Stimulated activated naive CD4-positive, alpha-beta T cell (primary cell): ENCODE measurements at places on chromosomes 4 and X.

DNA sequence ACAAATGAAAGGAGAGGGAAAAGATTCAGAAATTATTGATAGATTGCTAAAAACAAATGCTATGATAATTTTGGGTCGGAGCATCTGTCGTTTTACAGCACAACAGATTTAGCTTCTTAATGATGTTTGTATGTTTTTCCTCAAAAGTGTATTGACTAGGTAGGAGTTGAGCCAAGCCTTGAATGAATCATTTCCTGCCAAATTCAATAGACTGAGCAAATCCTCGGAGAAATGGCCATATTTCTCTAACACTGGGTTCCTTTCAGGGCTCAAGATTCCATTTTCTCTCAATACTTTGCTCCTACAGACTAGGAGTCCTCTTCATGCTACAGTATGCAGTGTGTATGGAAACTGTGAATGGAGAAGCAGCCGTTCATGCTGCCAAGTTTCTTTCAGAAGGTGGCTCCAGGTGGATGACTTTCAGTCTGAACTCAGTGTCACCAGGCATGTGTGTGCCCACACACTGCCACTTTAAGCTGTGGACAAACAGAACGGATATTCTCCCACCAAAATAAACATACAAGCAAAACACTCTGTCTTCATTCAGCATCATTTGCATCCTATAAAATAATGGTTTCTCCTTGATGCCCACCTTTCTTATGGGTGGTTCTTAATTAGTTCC is 146.0 kb downstream of the TBL1X start:
- no peak for DNase-seq

- DNase-seq: no peak
These were observed at the start of gene ARMCX2 for GRCh38 chrX:101659601-101660063. ARMCX2 (minus strand) TSS chrX:101659850; CDS start chrX:101657588, 2,262 bp downstream.

- no peak for DNase-seq
These were observed 248.5 kb downstream of the TENM3 start for GRCh38 chr4:182491719-182492118.

DNA sequence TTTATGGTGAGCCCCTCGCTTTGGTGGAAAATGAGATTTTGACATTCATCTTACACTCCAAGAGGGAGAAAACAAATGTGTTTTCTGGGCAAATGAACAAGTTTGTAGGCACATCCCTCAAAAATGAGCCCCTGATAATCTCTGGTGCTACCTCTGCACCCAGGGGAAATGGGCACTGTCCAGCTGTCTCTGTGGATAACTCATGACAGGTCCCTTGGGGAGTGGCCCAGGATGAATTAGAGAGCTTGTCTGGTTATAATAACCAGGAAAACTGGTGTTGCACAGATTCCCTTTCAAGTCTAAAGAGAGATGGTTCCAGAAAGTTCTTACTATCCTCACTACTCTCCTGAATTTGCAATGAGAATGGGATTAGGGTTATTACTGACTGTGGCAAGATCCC is 7.5 kb downstream of the RASL11B start:
- no peak for DNase-seq

- DNase-seq: no peak
These were observed 160.9 kb downstream of the RTL9 start for GRCh38 chrX:110519501-110519900.

- DNase-seq: no peak
These were observed 3.3 kb downstream of the NUDT9 start for GRCh38 chr4:87425711-87426110.

DNA sequence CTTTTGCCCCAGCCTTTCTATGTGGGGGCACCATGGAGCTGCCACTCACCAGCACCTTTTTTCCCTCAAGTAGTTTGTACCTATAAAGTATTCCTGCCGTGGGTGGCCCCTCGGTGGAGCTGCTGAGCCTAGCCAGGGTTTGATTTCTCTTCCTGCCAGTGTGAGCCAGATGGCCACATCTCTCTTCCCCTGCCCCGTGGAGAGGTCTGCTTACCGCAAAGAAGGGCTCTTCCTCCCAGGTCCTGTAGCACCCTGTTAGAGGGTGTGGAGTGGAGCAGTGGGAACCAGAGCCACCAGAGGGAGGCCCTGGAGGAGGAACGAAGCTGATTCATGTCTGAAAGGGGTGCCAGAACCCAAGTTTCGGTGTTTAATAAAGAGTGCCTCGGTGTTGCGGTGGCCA is 95.4 kb downstream of the PTTG2 start:
- no peak for DNase-seq

GRCh38 chrX:46653482-46653881 is 79.9 kb downstream of the CHST7 start:
- DNase-seq: no peak

GRCh38 chrX:29496636-29497180 is 718.7 kb upstream of the MAGEB2 start:
- no peak for DNase-seq

DNA sequence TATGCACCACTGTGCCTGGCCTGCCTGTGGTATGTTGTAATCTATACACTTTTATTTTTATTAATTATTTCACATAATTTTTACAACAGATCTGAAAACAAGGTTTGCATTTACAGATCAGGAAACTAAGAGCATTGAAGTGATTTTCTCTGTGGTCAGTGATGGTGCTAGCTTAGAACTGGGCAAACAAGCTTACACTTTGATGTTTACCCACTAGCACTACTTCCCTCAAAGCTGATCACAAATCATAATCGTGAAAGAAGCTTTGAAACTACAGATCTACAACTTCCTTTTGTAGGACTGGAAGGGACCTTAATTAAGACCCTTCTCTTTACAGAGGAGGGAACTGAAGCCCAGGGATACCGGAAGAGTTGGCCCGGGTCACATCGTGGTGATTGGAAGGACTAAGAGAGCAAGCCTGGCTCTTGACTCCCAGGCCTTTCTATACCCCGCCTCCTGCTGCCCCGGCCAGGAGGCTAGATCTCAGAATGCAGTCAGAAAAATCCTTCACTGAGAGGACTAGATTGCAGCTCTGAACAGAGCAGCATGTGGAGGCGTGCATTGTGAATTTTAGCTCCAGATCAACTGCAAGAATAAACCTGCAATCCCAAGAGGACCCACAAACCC is 93.7 kb upstream of the ZNF827 start:
- no peak for DNase-seq

DNA sequence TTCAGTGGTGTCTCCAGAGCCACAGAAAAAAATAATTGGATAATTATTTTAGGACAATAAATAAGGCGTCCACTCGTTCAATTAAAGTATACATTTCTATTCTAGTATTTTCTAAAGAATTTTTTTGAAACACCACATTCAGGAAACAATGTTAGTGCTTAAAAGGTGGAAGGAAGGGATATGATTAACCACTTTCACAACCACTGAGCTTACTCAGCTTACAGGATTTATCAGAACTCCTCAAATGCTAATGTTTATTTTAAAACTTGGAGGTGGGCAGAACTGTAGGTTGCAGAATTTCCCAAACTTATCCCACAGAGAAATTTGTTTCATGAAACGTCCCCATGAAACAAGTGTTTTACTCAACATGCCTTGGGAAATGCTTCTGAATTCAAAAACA is 54.3 kb upstream of the MAGEB2 start:
- no peak for DNase-seq

GRCh38 chrX:25300994-25301393 is 285.2 kb upstream of the ARX start:
- DNase-seq: no peak

DNA sequence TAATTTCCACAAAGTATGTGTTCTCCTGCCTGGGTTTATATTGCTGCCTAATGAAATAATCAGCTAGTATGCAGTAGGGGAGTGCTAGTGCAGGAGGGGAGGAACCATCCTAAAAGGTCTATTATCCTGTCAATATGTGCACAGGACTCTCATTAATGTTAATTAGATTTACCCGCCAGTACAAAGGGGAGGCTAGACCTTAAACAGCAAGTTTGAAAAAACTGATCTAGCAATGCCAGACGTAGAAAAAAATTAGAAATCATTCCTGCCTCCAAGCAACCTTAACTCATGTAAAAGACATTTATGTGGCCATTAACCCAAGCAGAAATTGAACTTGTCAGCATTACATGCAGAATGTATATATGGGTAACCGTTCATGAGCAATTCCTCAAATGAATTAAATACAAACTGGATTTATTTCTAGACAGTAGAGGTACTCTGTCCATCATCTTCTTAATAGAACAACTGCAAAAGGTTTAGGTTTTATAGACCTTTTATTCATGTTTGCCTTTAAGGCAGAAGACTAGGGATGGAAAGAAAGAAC is 294.3 kb upstream of the TENM3 start:
- no peak for DNase-seq

DNA sequence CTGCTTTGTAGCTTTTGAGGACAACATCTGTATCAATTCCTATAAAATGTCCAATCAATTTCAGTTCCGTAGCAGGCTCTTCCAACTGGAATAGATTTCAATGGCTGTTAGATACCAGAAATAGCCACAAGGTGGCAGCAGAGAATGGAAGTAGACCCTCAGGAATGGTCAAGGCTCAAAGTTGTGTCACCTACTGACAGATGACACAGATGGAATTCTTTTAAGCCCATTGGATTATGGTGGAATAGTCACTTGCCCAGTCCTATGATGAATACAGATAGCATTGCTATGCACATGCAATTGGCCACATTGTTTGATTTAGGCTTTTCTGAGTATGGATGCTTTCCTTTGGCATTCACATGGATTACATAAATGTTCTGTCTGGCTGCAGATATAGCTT is 130.4 kb upstream of the RADX start:
- peak; percentile 1 for DNase-seq

DNA sequence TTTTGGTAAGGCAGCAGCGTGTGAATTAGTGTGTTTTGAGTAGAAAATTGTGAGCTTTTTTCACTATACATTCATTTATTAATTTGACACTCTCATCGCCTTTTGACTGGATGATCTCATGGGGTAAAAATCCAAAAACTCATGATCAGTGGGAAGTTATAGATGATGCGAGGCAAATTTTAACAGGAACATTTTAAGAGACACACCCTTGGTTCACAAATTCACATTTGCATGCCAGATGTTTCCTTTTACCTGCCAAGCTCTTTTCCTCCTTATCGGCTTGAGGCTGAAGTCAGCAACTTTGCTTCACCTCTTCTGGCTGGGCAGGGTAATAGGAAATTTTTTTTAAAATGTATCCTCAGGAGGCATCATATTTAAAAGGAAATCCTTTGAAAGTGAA is 318.0 kb upstream of the HS3ST1 start:
- DNase-seq: no peak

DNA sequence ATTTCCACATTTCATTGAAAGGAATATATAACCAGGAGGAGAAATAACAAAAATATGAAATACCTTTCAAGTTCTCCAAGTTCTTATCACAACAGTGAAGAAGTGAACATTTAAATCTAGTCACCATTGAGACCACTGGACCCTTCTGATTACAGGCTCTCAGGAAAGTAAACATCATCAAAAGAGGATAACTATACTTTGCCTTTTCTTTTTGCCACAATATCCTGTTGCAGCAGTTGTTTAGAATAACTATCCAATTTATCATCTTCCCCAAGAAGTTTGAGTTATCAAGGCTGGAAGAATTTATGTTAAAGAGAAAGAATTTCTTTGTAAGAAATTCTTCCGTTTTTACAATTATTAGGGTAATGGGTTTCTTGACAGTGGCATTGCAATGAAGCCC is 3.6 kb downstream of the LRP2BP start:
- no peak for DNase-seq

DNA sequence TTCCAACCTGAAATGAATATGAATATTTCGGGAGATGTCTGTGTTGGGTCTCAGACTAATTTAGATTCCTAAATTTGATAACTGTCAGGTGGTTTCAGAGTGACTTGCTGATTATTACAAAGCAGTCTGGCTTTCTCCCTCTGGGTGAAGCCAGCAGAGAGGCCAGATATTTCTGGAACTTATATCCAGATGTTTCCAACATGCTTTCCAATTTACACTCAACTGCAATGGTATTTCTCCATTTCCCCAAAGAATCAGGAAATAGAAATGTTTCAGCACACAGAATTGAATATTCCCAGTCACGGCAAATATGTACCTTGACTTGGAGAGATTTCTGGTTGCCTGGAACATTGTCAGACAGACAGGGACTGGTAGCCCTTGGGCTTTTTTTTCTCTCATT is 48.5 kb upstream of the EGFL6 start:
- no peak for DNase-seq

GRCh38 chr4:45094684-45095083 is 368.3 kb upstream of the GNPDA2 start:
- no peak for DNase-seq

- no peak for DNase-seq
These were observed 622.1 kb downstream of the SPRY1 start for GRCh38 chr4:124018383-124019317.

GRCh38 chr4:4384837-4385236 is 2.1 kb upstream of the NSG1 start:
- no peak for DNase-seq

GRCh38 chrX:555725-556666 is 74.6 kb upstream of the SHOX start:
- no peak for DNase-seq

DNA sequence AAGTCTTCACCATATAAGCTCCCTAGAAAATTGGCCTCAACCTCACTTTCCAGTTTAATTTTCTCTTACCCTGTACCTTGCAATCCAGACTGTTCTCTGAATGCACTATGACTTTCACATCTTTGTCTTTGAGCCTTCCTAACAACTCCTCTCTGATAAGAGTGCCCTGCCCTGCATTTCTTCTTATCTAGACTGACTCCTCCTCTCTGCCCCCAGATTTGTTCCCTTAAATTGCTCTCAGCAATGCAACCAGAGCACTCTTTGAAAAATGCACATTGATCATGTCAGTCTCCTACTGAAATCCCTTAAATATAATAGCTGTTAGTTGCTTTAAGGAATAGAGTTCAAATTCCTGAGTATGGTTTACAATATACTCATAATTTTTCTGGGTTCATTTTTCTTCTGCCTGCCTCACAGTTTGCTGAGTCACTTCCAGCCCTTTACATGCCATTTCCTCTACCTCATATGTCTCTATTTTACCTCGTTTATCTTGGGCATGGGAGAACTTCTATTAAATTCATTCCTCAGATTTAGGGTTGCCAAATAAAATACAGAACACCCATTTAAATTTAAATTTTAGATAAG is 582.7 kb upstream of the AADAT start:
- no peak for DNase-seq

GRCh38 chrX:9329056-9329455 is 135.8 kb upstream of the TBL1X start:
- no peak for DNase-seq

GRCh38 chr4:169802873-169803272 is 45.1 kb upstream of the HPF1 start:
- no peak for DNase-seq

GRCh38 chr4:158588777-158589176 is 67.1 kb downstream of the RXFP1 start:
- DNase-seq: no peak

- DNase-seq: no peak
These were observed 115.0 kb downstream of the PJA1 start for GRCh38 chrX:69050051-69050765.

GRCh38 chrX:84165711-84166110 is 22.3 kb downstream of the RPS6KA6 start:
- no peak for DNase-seq

DNA sequence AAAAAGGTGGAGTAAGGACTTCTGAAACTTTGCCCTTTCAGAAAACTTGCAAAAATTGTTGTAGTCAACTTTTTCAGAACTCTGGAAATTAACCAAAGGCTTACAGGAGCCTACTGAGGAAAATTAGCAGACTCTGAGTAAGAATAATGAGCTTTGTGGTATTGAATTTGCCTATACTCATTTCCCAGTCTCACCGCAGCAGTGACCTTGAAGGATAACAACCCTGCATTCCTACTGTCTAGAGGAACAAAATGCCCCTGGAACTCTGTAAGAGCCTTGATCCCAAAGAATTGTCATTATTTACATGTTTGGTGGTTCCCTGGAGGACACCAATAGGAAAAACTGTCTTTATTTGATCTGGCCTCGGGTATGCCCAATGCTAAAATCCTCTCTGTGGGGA is 57.9 kb downstream of the MND1 start:
- DNase-seq: no peak
